ENCODE measurements at places on chromosomes 3 and 15. TPM values are rescaled to one million over a fixed set of nuclear protein-coding genes. Genes with fewer than 3 reads are reported as not detected.

TF gene
- 708 TPM for polyA plus RNA-seq

COL6A5 gene
- polyA plus RNA-seq: 0.09 TPM

DNA sequence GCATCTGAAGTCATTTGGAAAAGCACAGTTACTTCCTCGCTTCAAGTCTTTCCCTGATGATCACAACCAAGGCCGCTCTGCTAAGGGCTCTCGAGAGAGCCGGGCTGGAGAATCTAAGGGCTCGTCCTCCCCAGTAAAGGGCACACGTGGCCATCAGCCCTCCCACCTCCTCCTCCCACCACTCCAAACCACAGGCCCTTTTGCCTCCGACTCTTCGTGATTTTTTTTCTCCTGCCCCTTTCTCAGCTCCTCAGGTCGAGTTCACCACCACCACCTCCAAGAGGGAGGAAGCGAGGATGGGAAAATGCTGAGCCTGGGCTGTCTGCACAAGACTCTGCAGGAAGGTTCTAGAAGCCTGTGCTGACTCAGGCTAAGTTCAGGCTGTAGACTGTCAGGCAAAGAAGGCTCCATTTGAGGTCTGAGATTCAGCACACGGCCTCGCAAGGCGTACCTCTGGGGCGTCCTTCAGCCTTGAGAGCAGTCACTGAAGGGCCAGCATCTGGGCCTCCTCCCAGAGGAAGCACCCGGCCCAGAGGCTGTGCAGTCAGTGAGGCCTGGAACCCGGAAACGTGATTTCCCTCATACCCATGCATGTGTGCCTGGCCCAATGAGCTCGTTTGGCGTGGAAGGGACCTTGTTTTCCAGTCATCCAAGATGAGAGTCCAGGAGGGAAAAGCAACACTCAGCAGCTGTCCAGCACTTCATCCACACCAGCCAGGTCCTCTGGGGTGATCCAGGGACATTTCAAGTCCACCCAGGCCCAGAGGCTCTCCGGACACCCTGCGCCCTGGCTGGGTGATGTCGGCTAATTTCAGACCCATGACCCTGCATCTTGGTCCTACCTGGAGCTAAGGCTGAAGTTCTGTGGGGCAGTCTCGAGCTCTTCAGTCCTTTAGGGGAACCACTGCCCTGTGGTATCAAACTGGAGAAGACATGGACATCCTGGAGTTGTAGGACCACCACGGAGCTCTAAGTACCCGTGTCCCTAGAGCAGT, 196.8 kb downstream of the XXYLT1 start:
- no peak for DNase-seq

GRK7 gene
- not detected for polyA plus RNA-seq

DNA sequence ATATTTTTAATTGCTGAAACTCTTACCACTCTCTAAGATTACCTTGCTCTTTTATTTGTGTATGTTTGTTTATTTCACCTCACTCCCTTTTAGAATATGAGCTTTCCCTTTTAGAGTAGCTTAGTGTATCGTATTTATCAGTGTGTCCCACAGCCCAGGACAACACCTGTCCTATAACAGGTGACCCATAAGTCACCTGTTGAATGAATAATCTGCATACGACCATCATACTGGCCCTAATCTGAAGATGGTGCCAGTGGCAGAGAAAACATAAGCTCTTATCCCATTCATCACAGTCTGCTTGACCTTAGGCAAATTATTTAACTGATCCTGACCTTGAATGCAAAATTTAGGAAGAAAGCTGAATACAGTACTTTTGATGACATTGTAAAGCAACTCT, 254.6 kb upstream of the NR2F2 start:
- DNase-seq: no peak

Data from spinal cord (tissue), 10 donors.